Hematopoietic multipotent progenitor cell treated with erythropoietin and hydrocortisone succinate and interleukin-3 and kit ligand, for 17 days (in vitro differentiated cells): ENCODE measurements at places on chromosomes 7 and 10.

DNA sequence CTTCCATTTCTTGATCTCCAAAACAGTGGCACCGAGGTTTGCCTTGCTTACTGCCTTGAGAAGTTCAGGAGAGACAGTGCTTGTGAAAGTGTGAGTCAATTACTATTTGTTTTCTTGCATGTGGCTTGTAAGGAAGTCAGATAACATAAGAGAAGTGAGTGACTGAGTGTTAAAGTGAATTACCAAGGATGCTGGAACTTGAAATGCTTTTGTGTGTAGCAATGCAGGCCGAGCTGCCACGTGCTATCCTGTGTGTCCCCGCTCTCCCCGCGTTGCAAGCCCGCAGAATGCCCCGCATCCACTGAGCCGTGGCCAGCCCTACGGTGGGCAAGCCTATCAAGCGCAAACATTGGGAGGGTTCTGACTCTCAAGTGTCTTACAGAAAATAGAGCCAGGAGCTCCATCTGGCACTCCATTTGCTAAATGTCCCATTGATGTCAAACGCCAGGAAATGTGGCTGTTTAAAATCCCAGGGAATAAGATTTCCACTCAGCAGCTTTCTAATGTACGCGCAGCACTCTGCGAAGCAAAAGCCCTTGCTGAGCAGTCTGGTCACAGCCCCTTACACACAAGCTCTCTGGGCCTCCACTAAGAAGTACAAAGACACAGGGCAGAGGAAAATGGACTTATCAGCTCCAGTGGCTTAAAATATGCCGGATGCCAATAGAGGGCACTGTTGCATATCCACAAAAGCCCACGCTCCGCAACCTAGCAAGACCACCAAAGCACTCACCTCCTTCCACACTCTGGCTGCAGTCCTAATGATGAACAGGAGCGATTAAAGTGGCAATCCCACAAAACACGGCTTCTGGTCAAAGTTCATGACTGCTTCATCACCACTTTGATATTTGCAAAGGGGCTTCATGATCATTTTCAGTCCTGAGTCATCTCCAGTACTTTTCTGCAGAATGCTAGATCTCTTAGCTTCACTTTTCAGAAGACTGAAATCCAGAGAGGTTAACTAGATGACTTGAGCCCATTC is 158.0 kb upstream of the ITGB1 start:
- no peak for DNase-seq

DNA sequence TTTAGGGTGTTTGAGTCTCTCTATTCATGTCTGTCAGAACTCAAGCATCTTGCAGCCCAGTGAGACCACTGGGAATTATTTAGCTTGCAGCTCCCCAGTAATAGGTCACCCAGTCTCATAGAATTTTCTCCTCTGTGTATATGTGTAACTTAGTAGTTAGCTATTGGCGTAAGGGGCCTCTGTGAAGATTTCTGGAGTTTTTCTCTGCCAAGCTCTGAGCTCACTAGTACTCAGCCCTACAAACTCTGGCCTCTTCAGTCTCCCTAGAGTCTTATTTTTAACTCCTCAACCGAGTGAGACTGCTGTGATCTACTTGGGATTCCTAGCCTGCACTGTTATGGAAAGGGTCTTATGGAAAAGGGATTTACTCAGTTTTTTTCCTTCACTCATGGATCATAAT is 90.2 kb downstream of the PPP1R9A start:
- no peak for DNase-seq

DNA sequence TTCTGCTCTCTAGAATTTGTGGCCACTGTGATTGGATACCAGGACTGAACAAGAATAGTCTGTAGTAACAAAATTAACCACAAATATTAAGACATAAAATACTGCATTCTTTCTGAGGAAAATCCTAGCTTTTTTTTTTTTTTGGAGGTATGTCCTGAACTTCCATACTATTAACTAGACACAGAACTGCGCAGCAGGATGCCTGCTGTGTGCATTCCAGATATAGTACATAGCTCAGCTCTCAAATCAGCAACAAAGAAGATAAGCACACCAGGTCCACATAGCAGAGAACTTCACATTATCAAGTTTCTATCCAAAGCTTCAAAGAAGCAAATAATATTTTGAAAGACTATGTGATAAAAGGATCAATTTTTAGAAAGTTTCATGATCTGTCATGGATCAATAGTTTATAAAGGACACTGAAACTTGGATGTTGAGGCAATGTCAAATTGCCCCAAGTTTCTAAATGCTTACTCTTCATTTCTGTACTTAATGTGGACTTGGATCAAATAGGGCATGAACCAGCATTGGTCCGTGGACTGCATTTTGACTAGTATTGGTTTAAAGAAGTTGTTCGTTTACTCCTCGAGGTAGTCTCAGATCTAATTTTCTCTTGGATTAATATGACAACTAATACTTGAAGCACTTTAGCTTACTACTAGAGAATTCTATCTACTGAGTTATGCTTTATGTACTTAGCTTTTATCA is 15.4 kb downstream of the NAMPT start:
- DNase-seq: no peak

DNA sequence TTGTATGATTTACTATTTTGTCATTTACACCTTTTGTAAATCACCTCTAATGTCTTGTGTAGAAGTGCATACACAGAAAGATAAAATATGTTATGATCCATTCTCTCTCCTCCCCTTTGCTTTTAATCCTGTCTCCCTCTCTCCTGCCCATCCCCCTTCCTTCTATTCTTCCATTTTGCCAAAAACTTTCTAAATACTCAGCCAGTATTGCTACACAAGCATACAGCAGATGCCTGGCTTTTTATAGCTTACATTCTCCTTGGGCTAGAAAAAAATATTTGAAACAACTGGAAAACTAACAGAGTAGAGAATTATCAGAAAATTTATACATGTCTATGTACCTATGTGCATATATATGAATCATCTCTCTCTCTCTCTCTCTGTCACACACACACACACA is 308.7 kb upstream of the BMPER start:
- DNase-seq: no peak

- peak; percentile 38 for DNase-seq
Measured at GRCh38 chr10:133379152-133379800, at the start of gene PAOX. Gene PAOX (plus strand): TSS chr10:133379262. CDS start chr10:133379317, 55 bp downstream.

- DNase-seq: no peak
Measured at GRCh38 chr10:42952349-42952748, 124.5 kb upstream of the RET start.

DNA sequence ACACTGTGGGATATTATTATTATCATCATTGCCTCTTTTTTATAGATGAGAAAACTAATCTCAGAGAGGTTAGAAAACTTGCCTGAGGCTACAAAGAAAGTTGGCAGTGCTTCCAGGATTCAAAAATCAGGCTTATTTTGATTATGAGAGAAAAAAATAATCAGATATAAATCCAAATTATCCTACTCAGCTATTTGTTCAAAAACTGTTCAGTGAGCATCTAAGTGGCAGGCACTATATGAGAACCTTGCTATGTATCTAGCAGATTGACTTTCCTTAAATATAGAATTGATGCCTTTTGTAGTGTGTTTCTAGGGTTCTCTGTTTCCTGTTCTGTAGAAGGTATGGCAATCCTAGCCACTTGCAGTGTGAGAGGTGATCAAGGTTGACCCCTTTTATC is 60.0 kb upstream of the SLC35B4 start:
- DNase-seq: no peak

GRCh38 chr7:55202150-55202913 is 162.8 kb upstream of the LANCL2 start:
- DNase-seq: no peak

GRCh38 chr10:71312811-71313789 is 6.0 kb upstream of the SLC29A3 start:
- no peak for DNase-seq

GRCh38 chr7:31027161-31027965 is 24.7 kb upstream of the ADCYAP1R1 start:
- DNase-seq: no peak

- DNase-seq: no peak
Measured at GRCh38 chr10:25604591-25604990, 329.4 kb upstream of the MYO3A start.

DNA sequence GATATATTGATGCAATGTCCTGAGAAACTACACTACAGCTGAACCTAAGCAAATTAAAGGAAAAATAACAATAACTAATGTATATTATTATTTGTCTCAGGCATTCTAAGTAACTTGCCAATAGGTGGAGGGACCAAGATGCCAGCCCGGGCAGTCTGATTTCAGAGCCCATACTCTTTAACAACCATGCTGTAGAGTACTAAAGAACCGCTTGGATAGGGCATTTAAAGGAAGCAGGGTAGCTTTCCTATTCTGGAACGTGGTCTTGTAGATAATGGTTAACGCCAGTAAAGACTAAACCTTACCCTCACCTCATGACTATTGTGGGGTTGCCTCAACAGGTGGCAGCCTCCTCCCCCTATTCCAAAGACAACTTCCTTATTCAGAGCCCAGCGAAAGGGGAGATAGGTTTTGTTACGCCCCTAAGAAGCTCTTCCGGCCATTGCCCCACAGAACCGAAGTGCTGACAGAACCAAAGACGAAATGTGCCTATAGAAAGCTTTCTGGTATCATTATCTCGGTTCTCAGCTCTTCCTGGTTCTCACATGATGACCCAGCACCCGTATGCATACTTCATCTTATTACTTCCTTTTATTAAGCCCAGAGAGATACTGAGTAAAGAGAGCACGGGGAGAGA is 707 bp upstream of the C1GALT1 start:
- DNase-seq: no peak

DNA sequence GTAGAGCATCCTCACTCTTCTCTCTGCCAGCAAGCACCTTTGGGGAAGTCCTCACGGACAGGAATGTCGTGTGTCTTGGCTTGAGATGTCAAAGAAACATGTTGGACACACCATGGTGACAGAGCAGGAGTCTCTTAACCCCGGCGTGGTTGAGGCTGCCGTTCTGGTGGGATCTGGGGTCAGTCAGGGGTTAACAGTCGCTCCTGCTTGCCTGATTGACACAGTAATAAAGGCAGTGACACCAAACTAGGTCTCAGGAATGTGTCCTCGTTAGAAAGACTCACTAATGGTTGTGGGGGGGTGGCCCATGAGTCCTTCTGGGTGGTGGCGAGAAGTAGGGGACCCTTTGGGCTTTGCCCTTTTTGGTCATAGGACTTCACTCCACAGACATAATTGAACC is 69.0 kb downstream of the TCF7L2 start:
- no peak for DNase-seq

DNA sequence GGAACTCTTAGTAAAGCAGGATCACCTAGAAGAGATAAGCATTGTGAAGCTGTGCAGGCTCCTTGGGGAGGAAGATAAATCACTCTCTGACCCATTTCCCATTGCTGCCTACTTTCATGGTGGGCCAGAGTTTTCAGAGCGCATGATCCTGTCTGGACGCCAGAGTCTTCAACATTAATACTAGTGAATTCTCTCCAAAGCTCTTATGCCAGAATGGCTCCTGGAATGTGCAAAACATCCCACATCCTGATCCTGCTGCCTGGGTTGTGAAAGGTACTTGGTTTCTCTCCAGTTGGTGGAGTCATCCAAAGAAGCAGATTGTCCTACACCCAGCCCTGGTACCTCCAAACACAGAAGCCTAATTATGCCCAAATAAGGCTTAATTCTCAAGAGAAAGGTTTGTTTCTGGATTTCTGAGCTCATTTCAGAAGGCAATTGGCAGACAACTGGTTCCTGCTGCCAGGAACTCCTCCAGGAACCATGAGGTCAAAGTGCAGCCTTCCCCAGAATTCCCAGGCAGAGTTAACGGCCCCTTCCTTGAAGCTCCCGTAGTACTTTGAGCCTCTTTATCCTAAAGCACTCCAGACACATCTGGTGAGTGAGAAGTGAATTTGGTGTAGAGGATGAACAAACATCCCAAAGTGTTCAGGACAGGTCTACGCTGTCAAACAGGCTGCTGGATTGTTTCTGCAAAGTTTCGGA is 495.2 kb downstream of the PLXNA4 start:
- DNase-seq: no peak
